ENCODE measurements at places on chromosomes 2 and 18.

DNA sequence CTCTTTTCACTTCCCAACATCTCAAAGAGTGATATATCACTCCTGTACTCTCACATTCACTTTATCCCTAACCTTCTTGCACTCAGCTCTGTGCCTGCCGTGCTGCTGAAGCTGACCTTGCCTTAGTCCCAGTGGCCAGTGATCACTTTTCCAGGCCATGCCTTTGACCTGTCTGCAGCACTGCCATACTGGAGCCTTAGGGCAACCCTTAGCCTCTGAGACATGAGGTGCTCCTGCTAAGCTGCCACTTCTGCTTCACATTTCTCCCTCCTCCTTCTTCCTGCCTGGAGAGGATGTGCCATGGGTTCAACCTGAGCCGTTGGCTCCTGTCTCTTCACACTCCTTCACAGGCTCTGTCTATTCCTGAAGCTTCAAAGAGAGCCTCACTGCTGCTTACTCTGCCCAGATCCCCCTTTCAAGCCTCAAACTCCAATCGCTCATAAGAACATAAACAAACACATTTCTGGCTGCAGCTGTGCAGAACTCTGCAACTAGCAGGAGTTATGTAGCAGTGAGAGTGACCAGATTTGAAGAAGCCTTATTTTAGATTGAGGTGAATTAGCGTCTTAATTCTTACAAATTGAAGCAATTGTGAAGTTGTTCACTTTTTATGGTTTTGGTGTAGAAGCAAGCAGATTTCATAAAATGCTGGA lies 716.2 kb upstream of the FANCL start:
- DNase-seq = no peak

GRCh38 chr18:46158499-46158898 lies 54.3 kb downstream of the HAUS1 start:
- no peak for DNase-seq

DNA sequence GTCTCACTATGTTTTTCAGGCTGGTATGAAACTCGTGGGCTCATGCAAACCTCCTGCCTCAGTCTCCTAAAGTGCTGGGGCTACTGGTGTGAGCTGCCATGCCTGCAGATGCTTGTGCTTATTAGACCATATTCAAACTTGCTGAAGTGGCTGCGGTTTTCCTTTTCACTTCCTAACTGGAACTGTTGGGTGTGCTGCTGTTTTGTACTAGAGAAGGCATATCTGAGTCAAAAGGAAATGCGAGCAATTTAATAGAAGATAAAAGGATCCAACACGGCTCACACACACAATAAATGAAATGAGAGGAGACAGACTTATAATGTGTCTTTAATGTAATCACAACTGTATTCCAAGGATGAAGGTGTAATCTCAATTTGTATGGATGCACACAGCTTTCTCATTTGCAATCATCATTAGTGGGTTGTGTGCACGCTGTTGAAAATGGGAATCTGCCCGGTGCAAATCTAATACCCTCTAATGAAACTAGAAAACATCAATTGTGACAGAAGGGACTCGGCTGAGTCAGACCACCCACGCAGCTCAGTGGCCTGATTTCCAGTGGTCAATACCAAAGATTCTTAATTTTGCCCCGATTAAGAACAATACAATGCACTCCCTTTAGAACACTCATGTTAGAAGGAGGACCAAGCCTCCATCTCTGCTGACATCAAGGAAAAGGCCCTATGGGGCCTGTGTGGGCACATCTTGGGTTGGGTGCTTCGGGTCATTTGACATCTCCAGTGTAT lies 532.7 kb downstream of the TDRD15 start:
- no peak for DNase-seq

DNA sequence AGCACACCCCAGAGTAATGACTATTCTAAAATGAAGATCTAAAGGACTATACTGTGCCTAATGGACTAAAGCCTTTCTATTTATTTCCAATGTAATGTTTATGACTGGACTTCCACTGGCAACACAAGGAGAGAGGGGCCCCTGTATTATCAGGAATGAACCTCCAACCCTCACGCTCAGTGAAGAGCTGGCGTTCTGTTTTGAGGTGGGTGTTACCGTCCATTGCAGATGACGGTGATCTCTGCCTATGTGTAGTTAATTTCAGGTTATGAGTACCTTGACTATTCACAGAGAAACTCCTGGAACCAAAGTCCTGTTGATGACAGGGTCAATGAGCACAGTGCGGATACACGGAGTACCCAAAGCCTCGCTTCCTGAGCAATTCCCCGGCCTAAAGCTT lies 85.4 kb downstream of the MEP1B start:
- no peak for DNase-seq

DNA sequence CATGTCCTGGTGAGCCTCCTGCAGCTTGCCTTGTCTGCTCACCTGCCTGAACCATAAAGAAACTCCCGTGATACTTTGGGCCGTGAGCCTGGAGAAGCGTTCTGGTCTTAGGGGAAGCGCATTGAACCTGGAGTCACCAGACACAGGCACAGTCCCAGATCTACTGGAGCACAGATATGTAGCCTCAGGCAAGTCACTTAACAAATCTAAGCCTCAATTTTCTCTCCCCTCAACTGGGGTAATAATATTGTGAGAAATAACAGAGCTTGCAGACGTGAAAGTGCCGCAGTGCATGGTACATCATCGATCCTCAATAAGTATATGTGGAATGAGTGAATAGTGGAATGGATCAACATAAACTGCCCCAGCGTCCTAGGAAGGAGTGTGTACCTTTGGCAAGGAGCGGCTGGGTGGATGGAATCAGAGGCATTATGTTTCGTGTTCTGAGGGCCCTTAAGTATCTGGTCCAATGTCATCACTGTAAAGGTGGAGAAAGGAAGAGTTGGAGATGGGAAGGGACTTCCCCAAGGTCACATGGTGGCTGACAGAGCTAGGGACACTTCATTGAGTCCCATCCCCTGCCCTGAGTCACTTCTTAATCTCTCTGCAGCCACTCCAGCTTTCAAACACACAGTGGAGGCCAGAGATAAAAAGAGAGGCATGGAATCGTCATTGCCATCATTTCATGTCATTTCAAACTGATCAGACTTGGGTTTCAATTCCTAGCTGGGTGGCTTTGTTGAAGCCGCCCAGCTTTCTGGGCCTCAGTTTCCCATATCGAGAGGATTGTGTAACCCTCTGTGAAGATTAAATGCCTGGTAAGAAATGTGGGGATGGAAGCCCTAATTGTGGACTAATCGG lies 172.4 kb downstream of the DDX1 start:
- DNase-seq = no peak

DNA sequence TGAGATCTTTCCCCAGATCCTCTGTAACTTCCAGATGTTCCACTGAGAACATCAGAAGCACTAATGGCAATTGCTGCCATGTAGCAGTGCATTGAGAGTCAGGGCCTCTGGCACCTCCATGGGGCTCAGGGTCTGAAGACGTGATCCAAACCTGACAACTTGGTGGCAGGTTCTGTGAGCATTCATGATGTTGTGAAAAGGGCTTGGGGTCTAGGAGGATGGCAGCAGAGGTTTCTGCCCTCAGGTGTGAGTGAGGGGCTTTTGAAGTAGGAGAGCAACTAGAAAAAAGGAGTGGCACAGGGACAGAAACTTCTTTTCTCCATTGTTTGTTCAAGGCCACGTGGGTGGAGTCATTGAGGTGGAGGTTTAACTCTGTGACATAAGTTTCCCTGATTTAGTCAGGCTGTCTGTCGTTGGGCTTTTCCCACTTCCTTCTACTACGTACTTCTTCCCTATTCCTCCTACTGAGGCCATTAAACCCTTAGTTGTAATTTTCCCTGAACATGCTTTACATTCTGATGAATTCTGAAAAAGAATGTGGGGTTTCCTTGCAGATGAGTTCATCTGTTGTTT lies 13.1 kb downstream of the CFLAR start:
- peak; percentile 60 for DNase-seq

DNA sequence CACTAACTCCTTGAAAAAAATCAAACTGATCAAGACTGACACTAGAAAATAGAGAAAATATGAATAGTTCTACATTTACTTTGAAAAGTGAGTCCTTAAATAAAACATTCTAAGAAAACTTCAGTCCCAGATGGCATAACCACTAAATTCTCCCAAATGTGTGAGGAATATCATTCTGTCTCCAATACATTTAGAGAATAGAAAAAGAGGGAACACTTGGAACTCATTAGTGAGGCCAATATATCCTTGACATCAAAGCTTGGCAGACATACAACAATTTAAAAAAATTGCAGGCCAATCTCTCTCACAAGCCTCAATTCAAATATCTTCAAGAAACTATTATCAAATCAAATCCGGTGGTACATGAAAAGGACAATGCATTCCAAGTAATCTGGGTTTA lies 79.3 kb upstream of the TMEM247 start:
- no peak for DNase-seq

GRCh38 chr18:27136208-27136535 lies 48.9 kb downstream of the CHST9 start:
- DNase-seq = no peak

GRCh38 chr2:55842046-55842445 lies 81.5 kb downstream of the EFEMP1 start:
- no peak for DNase-seq

- DNase-seq = no peak
Observed at GRCh38 chr2:239673641-239674040, 272.8 kb upstream of the HDAC4 start.

DNA sequence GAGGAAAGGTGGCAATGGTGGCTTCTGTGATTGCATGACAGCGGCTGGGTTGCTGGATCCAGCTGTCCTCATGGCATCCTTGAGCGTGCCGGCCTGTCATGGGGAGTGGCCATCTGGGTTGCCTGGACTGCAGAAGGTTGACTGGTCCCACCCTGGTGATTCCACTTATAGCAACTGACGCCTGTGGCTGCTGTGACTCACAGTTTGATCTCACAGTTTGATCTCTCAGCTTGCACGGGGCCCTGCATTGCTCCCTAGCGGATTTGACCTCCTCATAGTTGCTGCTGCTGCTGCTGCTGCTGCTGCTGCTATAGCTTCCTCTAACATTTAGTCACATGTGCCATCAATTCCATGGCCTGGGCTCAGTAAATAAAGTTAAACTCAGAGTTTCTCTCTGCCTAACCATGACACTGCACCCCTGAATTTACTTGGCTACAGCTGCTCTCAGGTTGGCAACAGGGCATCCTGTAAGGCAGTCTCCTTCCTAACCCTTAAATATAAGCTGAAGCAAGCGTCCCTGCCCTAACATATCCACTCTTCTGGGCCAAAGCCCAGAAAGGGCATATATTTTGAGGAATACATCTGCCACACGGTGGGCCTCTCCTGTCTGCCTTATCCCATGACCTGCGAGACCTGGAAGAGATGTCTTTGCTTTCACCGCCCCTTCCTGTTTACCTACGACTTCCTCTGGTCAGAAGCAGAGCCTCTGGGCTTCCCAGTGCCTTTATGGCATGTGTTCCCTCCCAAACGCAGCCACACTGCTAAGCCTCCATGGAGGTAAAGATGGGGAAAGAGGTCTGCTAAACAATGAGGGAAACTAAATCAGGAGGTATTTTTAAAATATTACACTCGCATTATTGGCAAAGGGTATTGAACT lies 37.8 kb upstream of the CCDC150 start:
- no peak for DNase-seq

DNA sequence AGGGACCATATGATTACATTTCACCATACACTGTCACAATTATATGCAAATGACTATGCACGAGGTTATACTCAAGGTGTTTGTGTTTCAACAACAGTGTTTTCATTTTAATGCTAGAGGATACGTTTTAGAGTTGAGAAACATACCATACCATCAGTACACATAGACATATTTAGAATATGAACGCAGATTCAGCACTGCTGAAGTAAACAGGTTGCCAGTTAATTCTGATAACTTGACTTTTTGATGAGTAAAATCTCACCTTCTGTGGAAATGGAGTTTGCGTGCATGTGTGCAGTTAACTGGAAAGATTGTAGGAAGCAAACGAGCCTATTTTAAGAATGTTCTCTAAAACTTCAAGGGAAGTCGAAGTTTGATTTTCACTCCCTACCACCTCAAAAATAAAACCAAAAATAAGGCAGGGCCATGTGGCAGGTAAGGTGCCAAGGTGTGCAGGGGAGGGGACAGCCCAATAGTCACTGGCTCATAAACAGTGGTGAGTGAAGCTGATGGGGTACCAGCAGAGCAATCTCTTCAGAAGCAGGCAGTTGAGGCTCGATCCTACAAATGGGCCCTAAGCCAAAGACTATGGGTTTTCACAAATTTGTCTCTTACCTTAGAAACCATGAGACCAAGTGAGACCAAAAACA lies 213.1 kb downstream of the IKZF2 start:
- no peak for DNase-seq

GRCh38 chr18:80010551-80010906 lies 22.2 kb upstream of the TXNL4A start:
- no peak for DNase-seq

DNA sequence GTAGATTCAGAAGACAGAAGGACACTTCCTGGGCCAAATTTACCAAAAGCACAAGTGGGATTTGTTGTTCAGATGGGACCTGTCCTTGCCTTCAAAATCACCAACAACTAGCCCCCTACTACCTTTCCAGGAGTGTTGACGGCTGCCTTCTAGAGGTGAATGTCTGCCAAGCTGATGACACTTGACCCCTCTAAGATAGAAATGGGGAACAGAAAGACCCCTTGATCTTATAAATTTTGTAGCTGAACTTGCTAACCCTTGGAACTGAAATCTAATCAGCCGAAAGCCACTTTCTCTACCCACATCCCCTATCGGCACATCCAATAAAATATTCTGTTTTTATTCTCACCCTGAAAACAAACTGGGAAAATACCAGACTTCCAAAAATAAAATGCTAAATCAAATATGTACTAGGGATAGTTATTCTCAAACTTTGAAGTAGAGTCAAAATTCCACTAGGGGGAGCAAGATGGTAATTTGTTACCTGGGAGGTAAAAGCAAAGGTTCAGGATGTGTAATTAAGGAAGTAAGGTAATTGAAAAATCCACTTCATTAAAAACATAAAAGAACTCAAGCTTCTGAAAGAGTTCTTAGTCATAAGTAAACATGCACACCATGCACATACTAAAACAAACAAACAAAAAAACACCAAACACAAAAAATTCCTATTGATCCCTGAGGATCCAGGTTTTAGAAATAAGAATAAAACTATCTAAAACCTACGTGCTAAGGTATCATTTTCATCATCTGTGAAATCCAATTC lies 119.2 kb downstream of the ANKRD44 start:
- no peak for DNase-seq

GRCh38 chr2:223315813-223316212 lies 263.8 kb downstream of the KCNE4 start:
- no peak for DNase-seq
